ENCODE measurements at places on chromosomes 1 and 21.

- no peak for DNase-seq
These were observed 1.7 kb downstream of the HECTD3 start for GRCh38 chr1:45009296-45009865.

- peak; percentile 9 for DNase-seq
These were observed 150.6 kb downstream of the RWDD3 start for GRCh38 chr1:95384567-95384966.

- DNase-seq = no peak
These were observed 61.5 kb upstream of the TIAM1 start for GRCh38 chr21:31405604-31406003.

GRCh38 chr1:37158113-37158749 is 123.9 kb upstream of the GRIK3 start:
- no peak for DNase-seq

- DNase-seq = no peak
These were observed 1556.6 kb downstream of the NCAM2 start for GRCh38 chr21:22554690-22555316.

DNA sequence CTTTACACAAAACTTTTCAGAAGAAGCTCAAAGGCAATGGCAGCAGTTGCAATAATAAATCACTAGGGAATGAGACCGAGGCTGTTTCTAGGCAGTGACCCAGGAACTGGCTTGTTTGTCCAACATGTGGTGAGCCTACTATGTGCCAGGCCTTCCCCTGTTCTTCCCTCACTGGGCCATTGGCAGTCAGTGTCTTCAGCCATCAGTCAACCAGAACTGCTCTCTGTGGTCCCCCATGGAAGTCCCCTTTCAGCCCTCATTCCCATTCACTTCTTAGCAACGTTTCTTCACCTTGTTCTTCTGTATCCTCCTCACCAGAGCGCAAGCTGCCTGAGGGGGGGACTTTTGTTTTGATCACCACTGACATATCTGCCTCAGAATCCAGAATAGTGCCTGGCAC is 274.1 kb downstream of the RRAGC start:
- no peak for DNase-seq

DNA sequence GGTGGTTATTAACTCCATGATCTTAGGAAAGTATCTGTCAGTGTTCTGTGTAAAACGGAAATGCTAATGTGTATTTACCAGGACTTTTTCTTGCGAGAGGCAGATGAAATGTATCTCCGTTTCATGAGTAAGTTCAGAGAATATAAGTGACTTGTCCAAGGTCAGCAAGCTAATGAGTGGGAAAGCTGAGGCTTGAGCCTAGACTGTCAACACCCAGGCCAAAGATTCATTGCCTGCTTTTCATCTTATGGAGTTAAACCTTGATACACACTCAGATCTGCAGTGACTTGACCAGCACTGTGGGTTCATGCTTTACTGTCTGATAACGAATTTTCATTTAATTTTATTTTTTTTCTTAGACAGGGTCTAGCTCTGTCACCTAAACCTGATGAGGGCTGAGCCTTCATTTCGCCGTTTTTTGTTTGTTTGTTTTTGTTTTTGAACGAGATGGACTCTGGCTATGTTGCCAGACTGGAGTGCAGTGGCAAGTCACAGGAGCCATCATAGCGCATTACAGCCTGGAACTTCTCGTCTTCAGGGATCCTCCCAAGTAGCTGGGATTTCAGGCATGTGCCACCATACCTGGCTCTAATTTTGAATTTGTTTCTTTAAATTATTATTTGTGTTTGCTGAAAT is 918 bp upstream of the JTB start:
- DNase-seq = no peak

GRCh38 chr1:1603671-1604373 is 3.9 kb upstream of the FNDC10 start:
- DNase-seq = no peak

GRCh38 chr1:24871306-24871901 is 58.7 kb downstream of the RUNX3 start:
- no peak for DNase-seq

DNA sequence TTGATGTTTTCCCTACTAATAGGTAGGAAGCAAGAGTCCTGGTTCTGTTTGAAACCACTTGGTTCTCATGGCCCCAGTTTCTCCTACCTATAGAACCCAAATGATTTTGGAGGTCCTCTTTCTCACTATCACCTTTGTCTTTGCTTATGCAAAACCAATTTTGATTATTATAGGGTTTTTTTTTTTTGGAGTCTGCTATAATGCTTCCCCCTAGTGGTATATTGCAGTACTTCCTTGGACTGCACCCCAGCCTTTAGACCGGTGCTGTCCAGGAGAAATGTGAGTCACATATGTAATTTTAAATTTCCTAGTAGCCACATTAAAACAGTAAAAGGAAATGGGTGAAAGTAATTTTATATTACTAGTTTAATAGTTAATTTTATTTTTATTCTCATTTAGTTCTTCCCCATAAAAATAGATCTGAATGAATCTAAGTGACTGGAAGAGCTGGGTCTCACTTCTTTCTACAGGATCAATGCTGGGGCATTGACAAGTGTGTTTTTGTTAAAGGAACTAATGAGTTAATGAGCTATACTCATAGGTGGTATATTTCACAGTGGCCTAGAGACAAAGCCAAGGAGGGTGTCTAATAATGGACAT is 10.6 kb downstream of the FCMR start:
- no peak for DNase-seq

DNA sequence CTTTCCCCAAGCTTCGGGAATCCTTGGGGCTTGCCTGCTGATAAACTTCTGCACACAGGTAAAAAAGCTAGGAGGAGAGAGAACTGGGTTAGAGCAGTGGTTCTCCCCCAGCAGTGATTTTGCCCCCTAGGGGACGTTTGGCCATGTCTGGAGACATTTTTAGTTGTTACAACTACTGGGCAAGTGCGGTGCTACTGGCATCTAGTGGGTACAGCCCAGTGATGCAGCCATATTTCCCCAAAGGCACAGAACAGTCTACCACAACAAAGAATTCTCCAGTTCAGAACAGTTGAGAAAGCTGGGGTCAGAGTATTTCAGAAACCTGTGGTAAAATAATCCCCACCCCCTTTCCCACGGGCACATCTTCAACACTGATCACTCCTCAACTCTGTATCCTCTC is 41.3 kb downstream of the LRRC71 start:
- peak; percentile 36 for DNase-seq

GRCh38 chr1:54249819-54250435 is 50.0 kb downstream of the MRPL37 start:
- DNase-seq = no peak

DNA sequence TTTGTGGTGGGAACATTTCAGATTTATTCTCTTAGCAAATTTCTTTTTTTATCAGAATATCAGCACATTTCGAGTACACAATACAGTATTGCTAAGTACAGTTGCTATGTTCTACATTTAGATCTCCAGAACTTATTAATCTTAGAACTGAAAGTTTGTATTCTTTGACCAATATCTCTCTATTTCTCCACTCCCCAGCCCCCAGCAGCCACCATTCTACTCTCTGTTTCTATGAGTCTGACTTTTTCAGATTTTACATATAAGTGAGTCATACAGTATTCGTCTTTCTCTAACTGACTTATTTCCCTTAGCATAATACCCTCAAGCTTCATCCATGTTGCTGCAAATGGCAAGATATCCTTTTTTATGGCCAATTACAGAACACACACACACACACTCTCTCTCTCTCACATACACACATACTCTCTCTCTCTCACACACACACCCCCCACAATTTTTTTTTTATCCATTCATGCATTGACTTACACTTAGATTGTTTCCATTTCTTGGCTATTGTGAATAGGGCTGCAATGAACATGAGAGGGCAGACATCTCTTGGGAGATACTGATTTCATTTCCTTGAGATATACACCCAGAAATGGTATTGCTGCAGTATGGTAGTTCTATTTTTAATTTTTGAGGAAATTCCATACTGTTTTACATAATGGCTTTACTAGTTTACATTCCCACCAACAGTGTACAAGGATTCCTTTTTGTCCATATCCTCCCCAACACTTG is 15.7 kb downstream of the RPTN start:
- DNase-seq = peak; percentile 26

GRCh38 chr1:168390271-168390670 is 109.6 kb downstream of the TBX19 start:
- DNase-seq = no peak

GRCh38 chr1:94246692-94247137 is 9.3 kb upstream of the ARHGAP29 start:
- DNase-seq = no peak

GRCh38 chr1:3910857-3911845 is 11.1 kb upstream of the C1orf174 start:
- peak; percentile 76 for DNase-seq

- no peak for DNase-seq
These were observed 95.7 kb upstream of the SIM2 start for GRCh38 chr21:36603221-36603620.

DNA sequence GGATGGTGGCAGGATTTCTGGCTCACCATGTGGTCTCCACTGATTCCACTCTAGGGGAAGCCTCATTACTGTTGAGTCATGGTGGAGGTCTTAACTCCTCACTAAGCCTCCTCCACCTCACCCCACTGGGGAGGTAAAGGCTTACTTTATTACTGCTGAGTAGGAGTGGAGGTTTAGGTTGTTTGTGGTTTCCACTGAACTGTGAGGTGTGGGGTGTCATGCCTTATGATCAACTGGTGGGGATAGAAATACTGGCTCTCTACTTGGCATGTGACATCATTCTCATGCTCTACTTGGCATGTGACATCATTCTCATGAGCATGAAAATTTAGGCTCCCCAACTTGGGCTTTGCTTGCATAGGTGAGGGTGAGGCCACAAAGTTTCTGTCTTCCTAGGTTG is 35.6 kb downstream of the COL6A1 start:
- no peak for DNase-seq

DNA sequence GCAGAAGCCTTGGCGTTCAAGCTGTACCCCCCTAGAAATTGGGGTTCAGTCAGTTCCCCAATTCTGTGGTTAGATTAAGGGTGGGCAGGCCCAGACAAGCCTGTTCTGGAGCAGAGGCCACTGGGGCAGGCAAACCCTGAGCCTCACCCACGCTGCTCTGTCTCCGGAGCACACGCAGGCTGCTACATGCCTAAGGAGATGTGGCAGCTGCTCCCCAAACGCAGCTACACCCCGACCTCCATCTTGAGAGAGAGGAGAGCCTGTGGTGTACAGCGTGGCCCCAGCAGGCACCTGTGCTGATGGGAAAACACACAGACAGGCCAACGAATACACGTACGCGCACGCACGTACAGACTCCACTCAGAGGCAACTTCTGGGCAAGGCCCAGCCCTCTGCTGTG is 33.9 kb upstream of the GRHL3 start:
- no peak for DNase-seq

GRCh38 chr1:10724948-10725847 is 71.2 kb downstream of the CASZ1 start:
- no peak for DNase-seq

DNA sequence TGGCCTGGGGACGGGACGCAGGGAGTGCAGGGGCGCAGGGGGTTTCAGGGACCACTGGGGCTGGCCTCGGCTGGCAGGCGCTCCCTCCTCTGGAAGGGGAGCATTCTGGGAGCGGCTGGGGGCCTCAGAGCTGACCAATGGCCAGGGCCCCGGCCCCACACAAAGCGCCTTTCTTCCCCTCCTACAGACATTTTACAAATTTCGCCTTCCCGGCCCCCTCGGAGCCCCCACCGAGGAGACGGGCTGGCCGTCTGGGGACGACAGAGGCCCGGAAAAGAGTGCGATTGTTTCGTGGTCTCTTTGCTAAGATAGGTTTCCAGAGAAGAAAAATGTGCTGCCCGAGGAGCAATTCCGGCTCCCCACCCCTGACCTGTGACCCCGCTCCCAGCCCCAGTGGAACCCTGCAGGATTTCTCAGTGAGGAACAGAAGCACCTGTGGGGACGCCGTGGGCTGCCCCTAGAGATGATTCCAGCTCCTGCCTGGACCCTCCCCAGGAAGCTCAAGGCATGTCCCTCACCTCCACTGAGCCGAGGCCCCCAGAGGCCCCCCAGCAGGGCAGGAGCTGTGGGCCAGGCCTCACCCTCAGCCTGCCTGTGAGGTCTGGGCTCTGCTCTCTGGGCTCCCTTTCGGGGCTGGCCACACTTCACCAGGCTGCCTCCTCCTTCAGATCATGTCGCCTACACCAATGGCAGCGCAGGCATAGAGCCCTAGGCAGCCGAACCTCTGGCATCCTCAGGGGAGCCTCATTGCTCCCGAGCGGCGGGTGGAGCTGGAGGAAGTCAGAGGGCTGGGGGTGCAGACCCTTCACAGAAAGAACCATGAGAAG is 15.0 kb upstream of the PLEKHG5 start:
- DNase-seq = no peak

GRCh38 chr1:208238710-208239472 is 5.3 kb downstream of the PLXNA2 start:
- no peak for DNase-seq

GRCh38 chr1:111275079-111275478 is 15.6 kb upstream of the CHIA start:
- peak; percentile 47 for DNase-seq

DNA sequence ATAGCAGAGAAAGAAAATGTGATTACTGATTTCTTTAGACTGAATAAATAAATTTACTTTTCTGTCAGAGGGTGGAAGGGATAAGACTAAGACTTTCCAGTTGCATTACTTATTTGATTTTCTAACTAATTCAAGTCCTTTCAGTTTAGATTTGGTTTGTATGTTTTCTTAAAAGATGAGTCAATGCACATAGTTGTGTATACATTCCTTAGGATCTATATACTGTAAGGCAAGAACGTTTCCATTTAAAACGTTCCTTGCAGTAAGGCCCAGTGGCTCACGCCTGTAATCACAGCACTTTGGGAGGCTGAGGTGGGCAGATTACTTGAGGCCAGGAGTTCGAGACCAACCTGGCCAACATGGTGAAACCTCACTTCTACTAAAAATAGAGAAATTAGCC is 14.5 kb upstream of the SERTAD4 start:
- no peak for DNase-seq

- no peak for DNase-seq
These were observed 8.8 kb upstream of the CAMSAP2 start for GRCh38 chr1:200729863-200730262.

Data from activated naive CD8-positive, alpha-beta T cell treated with anti-CD3 and anti-CD28 coated beads for 36 hours (primary cell).